ENCODE measurements at places on chromosomes 1 and 21.

GRCh38 chr1:18752409-18752808 lies 107.1 kb downstream of the TAS1R2 start:
- no peak for ATAC-seq

DNA sequence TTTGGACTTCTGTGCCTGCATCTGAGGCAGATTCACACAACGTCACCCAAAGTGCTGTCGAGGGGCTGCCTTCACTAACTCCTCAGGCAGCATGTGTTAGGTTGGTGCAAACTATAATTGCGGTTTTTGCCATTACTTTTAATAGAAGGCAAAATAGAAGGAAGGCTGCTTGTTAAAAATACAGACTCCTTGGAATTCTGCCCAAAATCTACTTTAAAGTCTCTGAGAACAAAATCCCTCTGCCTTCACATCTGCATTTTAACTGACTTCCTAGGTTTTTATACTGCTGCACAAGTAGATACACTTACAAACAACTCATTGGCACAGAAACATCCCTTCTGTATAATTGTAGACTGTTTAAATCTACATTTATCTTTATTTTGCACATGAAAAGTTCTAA lies 41.3 kb upstream of the SLC19A2 start:
- ATAC-seq: no peak

DNA sequence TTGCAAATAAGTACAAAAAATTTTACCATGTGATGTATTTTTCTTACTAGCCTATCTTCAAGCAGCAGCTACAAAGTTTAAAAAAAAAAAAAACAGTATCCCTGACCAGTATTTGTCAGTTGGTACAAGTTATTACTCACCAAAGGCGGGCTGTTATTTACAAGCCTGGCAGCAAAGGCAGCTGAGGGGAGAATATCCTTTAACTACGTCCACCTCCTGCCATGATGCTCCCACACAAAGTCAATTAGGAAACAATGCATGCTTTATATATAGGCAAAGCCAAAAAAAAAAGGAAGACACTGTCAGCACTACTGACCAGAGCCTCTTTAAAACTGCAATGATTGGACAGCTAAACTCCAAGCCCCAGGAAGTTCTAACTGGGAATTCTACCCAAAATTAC lies 13.7 kb downstream of the PSMA5 start:
- ATAC-seq: no peak

- no peak for ATAC-seq
These were observed 58.4 kb upstream of the ATP1B1 start for GRCh38 chr1:169048043-169048442.

GRCh38 chr1:115524236-115524635 lies 117.5 kb upstream of the VANGL1 start:
- ATAC-seq: no peak
